ENCODE measurements at places on chromosomes 12 and 14. TPM values are rescaled to one million over a fixed set of nuclear protein-coding genes. Genes with fewer than 3 reads are reported as not detected.

Gene RNFT2
- total RNA-seq, result 1.1 TPM

Gene C12orf56
- total RNA-seq, result 3.3 TPM

Gene MYO1A
- total RNA-seq, result 0.52 TPM

Gene CCND2
- 48.9 TPM for total RNA-seq

Gene KRT2
- total RNA-seq, result not detected

Gene NPFF
- total RNA-seq, result not detected

Gene CCDC184
- 0.20 TPM for total RNA-seq

Gene ZNF10
- total RNA-seq, result 2.4 TPM

DNA sequence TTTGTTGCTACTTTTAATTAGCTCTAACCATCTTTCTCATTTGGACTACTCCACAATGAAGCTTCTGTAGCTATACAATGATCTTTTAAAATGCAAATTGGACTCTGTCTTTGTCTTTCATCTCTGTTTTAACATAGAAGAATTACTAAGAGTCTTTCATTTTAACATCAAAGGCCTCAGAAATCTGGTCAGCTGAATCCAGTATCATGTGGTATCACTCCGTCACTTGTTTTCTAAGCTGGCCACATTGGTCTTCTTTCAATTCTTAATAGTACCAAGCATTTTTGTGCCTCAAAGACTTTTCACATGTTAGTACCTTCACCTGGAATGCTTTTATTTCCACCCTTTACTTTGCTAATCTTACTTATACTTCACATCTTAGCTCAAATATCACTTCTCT lies 95.5 kb upstream of the SLC16A7 start:
- ATAC-seq, result no peak

- ATAC-seq, result peak; percentile 34
These were observed 735.5 kb downstream of the MED13L start for GRCh38 chr12:115541891-115542421.

GRCh38 chr14:77241955-77242354 lies 29.1 kb downstream of the NGB start:
- ATAC-seq, result no peak

- no peak for ATAC-seq
These were observed 96.8 kb downstream of the PIK3C2G start for GRCh38 chr12:18358077-18358476.

GRCh38 chr14:98512501-98513251 lies 759.3 kb downstream of the BCL11B start:
- no peak for ATAC-seq

GRCh38 chr12:38555620-38556591 lies 239.3 kb downstream of the ALG10B start:
- ATAC-seq, result peak; percentile 76

DNA sequence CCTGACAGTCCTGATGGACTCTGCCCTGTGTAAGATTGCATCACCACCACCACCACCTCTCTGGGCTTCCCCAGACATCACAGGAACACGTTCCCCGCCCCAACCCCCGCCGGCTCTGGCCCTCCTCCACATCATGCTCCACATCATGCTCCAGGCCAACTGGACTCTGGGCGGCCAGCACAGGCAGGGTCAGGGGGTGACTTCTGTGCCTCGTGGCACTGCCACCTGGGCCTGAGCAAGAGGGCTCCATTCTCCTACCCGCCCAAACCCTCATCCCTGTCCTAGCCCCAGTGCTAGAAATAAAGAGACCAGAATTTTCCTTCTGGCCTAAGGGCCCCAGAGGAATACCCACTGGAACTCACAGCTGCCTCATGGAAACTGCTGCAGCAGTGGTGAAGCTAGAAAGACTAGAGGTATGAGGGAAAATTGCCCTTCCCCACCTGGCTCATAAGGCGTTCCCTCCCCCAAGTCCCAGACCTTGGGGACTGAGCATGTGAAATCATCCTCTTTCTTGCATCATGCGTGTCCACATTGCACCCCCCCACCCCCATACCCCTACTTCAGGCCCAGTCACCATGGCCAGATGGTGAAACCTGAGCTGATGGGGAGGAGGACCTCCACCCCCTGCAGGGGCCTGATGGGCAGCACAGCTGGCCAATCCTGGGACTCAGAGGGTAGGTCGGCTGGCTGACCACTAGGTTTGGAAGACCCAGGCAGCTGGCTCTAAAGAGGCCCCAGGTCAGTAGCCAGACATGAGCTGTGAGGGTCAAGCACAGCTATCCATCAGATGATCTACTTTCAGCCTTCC lies at the start of gene INHBE:
INHBE (plus strand) TSS at position 742 of the 808 bp plus-strand sequence. CDS start 230 bp downstream, outside the sequence.
- ATAC-seq, result no peak

- ATAC-seq, result peak; percentile 73
These were observed 5.6 kb downstream of the TNFRSF1A start for GRCh38 chr12:6336079-6336888.

DNA sequence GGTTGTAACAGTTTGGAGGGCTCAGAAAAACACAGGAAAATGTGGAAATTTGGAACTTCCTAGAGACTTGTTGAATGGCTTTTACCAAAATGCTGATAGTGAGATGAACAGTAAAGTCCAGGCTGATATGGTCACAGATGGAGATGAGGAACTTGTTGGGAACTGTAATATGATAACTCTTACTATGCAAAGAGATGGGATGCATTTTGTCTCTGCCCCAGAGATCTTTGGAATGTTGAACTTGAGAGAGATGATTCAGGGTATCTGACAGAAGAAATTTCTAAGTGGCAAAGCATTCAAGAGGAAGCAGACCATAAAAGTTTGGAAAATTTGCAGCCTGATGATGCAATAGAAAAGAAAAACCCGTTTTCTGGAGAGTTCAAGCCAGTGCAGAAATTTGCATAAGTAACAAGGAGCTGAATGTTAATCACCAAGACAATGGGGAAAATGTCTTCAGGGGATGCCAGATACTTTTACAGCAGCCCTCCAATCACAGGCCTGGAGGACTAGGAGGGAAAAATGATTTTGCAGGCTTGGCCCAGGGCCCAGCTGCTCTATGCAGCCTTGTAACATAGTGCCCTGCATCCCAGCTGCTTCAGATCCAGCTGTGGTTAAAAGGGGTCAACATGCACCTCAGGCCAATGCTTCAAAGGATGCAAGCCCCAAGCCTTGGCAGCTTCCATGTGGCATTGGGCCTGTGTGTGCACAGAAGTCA lies 572.7 kb upstream of the ATP2B1 start:
- ATAC-seq, result peak; percentile 48

GRCh38 chr14:70714055-70714550 lies 72.4 kb downstream of the TTC9 start:
- no peak for ATAC-seq

DNA sequence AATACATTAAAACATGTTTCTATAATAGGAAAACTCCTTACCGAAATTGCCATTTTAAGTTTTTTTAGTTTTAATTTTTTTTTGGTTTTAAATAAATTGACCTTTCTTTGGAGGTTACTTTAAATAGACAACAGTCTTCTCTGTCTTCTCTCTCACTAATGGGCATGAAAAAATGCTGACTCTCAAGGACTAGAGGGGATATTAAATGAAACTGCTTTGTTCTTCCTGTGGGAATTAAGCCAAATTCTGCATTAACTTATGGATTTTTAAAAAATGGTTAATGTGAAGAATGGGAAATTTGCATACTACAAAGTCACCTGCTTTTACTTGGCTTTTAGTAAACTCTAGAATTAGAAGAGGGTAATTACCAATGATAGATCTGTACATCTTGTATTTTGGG lies 378.9 kb downstream of the TMTC2 start:
- no peak for ATAC-seq

GRCh38 chr12:31037931-31038330 lies 35.7 kb upstream of the DDX11 start:
- no peak for ATAC-seq

GRCh38 chr12:1821805-1822204 lies 1.4 kb downstream of the LRTM2 start:
- no peak for ATAC-seq

DNA sequence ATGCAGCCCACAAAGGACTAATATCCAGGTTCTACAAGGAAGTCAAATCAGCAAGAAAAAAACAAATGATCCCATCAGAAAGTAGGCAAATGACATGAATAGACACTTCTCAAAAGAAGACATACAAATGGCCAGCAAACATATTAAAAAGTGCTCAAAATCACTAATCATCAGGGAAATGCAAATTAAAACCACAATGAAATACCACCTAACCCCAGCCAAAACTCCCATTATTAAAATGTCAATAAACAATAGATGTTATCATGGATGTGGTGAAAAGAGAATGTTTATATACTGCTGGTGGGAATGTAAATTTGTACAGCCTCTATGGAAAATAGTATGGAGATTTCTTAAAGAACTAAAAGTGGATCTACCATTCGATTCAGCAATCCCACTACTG lies 25.0 kb downstream of the SLC41A2 start:
- no peak for ATAC-seq

- ATAC-seq, result no peak
These were observed 10.6 kb downstream of the TMEM121 start for GRCh38 chr14:105536691-105537579.

- ATAC-seq, result no peak
These were observed 484.8 kb downstream of the EGLN3 start for GRCh38 chr14:33465846-33466700.

- ATAC-seq, result no peak
These were observed 21.3 kb upstream of the POC1B start for GRCh38 chr12:89547101-89547500.

DNA sequence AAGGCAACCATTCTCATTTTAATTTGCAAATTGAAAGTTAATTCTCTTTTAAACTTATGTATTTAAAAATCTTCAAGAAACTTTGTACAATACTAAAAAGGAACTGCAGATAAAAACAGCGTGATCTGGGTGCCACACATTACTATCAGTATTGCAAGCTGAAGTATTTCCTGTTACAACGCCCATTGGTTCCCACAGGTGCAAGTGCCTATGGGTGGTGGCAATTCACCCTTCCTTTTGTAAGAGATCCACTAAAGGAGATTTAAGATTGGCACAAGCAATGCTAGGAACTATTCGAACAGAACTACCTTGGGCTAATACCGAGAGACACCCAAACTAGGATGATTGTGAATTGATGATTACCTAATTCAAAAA lies 13.2 kb downstream of the TAOK3 start:
- no peak for ATAC-seq

DNA sequence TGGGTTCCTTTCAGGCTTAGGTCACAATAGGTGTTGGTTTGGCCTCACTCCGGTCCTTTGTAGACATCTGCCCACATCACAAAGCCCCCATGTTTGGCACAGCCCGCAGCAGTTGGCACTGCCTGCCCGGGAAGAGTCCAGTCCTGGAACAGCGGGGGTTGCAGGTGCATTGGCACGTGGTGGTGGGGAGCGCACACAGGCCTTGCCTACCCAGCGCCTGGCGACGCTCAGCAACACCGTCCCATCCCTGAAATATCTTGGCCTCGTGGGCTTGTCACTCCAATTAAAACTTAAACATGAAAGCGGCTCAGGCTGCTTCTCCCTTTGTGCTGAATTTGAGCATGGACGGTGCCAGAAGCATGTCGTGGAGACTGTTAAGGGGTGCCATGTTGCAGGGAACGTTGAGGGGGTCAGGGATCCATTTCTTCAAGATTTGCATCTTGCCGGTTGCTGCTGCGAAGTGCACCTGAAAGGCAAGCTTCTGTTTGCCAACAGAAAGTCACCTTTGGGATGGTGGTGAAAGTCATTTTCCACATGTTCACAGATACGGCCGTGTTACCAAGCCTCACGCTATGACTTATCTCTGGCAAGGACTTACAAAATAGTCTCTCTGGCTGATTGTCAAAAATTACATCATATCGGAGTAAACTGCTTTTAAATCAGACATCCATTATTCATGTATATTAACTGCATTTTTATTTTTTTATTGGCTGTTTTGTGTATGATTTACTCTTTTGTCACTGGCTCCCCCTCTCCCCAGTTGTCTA lies 91.5 kb downstream of the FBXW8 start:
- no peak for ATAC-seq

DNA sequence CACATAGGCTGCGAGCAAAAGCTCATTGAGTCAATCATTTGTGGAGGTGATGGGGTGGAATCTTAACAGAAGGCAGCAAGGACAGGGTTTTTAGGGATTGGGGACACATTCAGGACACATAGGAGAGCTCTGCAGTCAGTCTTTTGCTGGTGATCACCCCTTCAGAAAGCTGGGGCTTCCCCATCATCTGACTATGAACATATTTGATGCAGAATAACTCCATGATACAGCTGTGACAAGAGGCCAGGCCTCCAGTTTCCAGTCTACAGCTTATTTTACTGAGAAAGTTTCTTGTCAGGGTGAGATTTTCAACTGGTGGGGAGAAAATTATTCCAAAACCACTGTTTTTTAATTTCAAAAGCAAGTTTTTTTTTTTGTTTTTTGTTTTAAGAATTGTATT lies 134.2 kb downstream of the TMEM30B start:
- ATAC-seq, result no peak

Data from esophagus mucosa (tissue), 1 donor.